Activated CD4-positive, alpha-beta T cell treated with anti-CD3 and anti-CD28 coated beads for 24 hours (primary cell): ENCODE measurements at places on chromosomes 5 and 9.

GRCh38 chr5:139177809-139178588, 20.2 kb downstream of the SIL1 start:
- no peak for DNase-seq

DNA sequence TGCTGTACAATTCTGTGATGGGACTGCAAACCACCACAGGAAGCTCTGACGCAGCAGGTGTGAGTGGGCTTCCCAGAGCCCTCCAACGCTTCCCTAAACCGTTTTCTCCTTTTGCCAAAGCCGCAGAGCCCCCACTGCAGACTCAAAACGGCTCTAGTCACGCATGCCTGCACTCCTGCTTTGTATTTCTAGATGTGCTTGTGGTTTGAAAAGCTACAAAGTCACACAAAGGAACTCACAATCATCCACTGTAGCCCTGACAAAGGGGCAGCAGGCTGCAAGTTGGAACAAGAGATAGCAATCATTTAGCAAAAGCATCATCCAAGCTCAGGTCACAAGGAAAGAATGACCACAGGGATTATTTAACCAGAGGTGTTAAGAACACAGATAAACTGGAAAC, 79.3 kb downstream of the PTPN3 start:
- no peak for DNase-seq

DNA sequence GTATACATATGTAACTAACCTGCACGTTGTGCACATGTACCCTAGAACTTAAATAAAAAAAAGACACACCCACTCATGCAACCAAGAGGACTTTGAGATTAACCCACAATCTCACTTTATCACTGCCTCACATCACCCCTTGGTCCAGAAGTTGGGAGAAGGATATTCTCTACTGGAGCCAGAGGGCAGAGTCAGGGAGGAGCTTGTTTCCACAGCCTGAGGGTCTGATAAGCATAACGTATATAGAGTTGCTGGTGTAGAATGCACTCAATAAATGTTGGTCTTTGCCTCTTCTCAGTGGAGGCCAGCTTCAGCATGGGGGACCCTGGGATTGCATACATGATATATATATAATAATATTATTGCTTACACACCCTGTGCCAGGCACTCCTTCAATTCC, 10.1 kb downstream of the KCNV2 start:
- no peak for DNase-seq

DNA sequence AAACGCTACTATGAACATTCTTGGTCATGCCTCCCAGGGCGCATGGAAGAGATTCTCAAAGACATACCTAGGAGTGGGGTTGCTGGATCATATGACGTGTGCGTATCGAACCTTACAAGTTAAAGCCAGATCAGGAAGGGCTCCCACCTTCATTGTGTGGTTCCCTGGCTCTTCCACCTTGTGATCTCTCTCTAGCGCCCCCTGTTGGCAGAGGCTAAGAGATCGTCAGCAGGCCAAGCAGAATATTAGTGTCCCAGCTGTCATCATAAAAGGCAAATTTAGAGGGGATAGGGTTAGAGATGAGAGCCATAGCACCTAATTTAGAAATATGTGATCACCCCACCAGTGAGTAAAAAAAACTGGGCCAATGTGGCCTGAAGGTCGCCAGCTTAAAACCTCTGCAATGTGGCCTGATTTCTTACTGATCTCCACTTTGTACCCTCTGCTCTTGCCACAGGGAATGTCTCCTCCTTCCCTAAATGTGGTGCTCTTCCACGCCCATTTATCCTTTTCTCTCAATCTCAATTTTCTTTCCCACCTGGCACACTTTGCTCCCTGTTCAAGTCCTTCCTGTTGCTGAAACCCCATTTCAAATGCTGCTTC, 91.7 kb upstream of the SHB start:
- DNase-seq, result peak; percentile 60

- DNase-seq, result no peak
Measured at GRCh38 chr5:141978389-141978788, 9.5 kb downstream of the RNF14 start.

GRCh38 chr5:26601563-26601962, 436.8 kb downstream of the CDH9 start:
- no peak for DNase-seq

DNA sequence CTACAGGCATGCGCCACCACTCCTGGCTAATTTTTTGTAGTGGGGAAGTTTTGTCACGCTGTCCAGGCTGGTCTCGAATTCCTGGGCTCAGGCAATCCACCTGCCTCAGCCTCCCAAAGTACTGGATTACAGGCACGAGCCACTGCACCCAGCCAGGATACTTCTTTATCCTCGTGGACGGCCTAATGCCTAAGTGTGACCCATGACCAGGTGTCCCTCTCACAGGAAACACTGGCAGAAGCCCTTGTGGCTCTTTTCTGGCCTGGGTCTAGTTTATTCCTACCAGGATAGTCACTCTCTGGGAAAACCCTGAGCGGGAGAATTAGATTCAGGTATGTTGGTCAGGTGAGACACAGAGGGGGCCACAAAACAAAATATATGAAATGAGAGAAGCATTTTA, 90.4 kb downstream of the PJA2 start:
- DNase-seq, result no peak

- DNase-seq, result no peak
Measured at GRCh38 chr9:16092142-16093091, 539.6 kb downstream of the CCDC171 start.

GRCh38 chr5:73672132-73672531, 46.1 kb downstream of the ARHGEF28 start:
- no peak for DNase-seq

DNA sequence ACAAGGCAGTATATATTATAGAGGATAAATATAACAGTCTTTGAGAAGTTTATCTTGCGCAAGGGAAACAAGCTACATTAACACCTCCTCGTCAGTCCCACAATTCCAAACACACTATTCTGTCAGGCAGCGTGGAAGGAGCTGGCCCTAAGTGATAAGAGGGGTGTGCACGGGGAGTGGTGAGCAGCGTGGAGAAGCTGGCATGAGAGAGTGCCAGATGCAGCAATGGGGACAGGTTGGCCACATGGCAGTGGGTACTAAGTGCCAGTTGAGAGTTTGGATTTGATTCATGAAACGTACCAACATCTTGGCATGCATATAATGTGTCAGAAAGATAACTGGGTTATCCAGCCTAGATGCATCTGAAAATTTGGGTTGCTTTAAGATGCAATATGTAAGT, 460.2 kb downstream of the ICE1 start:
- no peak for DNase-seq

- DNase-seq, result no peak
Measured at GRCh38 chr9:86353655-86354010, 577 bp downstream of the TUT7 start.

DNA sequence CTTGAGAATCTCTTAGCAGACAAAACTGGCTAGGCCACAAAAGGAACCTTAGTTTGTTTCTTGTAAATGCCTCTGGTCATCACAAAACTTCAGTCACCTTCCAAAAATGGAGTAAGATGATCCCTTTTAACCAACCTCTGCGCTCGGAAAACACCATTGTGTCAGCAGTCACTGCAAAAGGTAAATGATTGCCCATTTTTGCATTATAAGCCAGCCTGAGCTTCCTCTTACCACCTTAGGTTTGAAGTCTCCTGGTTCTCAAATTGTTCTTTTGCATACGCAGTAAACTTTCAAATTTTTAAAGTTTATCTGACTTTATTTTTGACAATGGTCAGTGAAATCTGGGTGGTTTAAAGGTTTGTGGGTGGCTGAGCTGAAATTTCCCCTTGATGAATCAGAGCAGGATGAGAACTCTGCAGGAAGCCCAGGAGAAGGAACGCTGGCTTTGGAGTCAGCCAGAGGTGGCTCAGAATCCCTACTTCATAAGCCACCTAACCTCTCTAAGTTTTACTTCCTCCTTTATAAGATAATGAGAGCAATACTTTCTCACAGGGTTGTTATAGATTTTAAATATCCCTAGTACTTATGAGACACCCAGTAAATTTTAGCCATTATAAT, 131.4 kb downstream of the MED10 start:
- no peak for DNase-seq
